ENCODE measurements at places on chromosomes 5 and 9. TPM values are rescaled to one million over a fixed set of nuclear protein-coding genes. Genes with fewer than 3 reads are reported as not detected.

DOCK8 gene
- total RNA-seq: 5.2 TPM

- no peak for DNase-seq
These were observed 50.8 kb upstream of the PCSK1 start for GRCh38 chr5:96483878-96484277.

TLX3 gene
- not detected for total RNA-seq

DNA sequence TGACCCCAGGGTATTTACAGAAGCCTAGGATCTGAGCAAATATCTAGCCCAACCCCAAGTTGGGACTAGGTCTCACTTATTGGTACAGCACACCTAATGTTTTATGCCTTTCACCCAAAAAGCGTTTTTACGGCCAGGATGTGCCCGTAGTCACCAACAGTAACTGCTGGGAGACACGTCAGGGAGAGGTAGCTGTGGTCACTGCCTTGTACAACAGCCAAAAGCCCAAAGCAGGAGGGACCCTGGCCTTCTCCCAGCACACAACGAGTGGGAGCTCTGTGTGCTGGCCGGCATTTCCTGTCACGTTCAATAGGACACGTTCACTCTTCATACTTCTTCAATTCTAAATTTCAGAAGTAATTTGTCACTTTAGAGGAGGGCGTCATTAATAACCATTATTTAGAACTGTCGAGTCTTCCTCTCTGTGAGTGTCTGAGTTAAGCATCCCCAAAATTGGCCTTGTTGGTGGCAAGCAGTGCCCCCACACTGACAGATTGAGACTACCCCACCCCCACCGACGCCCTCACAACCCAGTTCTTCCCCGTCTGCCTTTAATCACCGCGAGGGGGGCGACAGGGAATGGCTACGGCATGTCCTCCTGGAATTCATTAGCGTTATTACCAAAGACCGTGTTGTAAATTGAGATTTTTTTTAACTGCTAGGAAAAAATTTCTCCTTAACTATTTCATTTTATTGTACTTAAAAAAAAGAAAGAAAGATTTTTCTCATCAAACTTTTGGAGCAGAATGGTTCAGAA, 80.7 kb downstream of the MVB12B start:
- DNase-seq: no peak

DNA sequence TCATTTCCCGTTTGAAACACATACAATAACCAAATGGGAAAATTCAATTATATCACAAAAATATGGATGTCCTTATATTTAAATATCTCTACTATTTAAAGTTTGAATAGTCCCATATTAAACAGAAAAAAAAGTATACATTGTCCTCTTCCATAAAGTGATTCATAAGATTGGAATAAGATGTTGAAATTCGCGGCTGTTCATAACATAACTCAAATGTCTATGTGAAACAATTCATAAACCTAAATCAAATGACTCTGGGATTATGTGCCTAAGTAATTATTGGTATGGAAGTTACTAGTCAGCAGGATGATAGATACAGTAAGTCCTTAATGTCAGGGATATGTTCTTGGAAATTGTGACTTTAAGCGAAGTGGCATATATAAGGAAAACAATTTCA, 3.9 kb upstream of the EFNA5 start:
- DNase-seq: no peak

DNA sequence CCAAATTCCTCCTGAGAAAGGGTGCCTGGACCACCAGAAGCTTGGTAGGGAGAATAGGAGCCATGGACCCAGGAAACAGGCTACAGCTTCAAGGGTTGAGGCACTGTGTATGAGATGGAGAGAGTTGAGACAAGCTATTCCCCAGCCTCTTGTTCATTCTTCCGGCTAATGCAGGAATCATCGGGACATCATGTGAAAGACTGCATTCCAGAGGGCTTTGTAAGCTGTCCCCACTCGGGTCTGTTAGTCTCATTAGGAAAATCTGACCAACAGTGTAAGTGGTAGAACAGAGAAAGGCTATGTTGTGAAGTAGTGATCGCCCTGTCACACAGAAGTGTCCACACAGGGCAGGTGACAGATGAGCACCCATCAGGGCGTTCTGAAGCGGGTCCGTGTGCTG, 81.4 kb downstream of the GABBR2 start:
- no peak for DNase-seq

ACOT12 gene
- not detected for total RNA-seq

- DNase-seq: no peak
These were observed 184.5 kb downstream of the EBF1 start for GRCh38 chr5:158915216-158915615.

LRRC19 gene
- total RNA-seq: not detected

GRCh38 chr9:38229104-38229500, 160.1 kb upstream of the SHB start:
- no peak for DNase-seq

GBGT1 gene
- total RNA-seq: 15.5 TPM

DNA sequence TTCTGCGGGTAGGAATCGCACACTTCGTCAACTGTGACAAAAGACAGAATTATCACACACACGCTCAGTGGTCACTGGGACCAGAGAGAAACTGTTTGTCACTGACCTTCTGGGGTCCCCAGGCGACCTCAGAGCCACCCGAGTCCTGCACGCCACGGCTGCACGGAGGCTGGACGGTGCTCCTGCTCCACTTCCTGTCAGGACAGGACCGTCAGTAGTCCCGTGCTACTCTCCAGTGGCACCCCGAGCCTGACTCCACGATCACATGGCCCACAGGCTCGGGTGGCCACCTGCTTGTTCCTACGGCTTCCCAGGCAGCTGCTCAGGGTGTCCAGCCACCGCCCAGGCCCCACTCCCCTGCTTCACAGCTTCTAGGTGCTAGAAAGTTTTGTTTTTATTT, 17.9 kb downstream of the MRNIP start:
- no peak for DNase-seq

EMB gene
- total RNA-seq: 6.7 TPM

DNA sequence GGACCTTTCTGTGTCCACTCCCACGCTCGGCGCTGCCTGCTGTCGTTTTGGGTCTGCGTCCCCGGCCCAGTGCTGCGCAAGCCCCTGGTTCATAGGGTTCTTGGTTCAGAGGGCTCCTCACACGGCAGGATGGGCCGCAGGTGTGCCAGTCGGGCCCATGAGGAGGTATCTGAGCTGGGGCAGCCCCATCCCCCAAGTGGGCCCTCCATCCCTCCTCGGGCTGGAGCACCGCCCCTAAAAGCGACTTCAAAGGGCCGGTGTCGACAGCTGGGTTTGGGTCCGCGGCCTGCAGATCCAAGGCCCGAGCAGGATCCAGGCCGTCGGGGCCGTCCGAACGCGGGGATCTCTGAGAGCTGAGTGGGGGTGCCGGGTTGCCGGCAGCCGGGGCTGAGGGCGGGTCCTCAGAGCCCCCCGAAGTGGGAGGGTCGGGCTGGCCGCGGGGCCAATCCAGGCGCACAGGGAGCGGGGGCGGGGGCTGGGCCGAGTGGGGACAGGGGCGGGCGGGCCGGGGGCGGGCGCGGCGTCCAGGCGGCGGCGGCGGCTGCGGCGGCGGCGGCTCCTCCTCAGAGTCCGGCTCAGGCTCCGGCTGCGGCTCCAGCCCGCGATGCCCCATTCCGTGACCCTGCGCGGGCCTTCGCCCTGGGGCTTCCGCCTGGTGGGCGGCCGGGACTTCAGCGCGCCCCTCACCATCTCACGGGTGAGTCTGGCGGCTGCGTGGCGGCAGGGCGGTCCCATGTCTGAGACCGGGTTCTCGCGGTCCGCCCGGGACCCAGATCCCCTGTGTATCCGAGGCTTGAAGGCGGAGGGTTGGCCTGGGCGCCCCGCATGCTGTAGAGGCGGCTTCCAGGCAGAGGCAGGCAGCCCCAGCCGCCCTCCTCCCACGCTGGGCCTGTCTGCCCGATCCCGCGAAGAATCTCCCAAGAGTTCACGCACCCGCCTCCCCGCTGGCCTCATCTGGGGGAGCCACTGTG, at the start of gene PDLIM4:
Gene PDLIM4 (plus strand): TSS at position 566 of the 971 bp plus-strand sequence. CDS start 39 bp downstream, at position 605.
- DNase-seq: no peak

- no peak for DNase-seq
These were observed 117.9 kb downstream of the GADD45G start for GRCh38 chr9:89722712-89723111.

ZNF658 gene
- 4.3 TPM for total RNA-seq

LNPEP gene
- total RNA-seq: 60.0 TPM

PJA2 gene
- total RNA-seq: 80.7 TPM

IL13 gene
- not detected for total RNA-seq

- DNase-seq: no peak
These were observed 351.5 kb upstream of the TLE4 start for GRCh38 chr9:79220251-79220650.

SPATA31E1 gene
- total RNA-seq: not detected

GLRA1 gene
- not detected for total RNA-seq

DNA sequence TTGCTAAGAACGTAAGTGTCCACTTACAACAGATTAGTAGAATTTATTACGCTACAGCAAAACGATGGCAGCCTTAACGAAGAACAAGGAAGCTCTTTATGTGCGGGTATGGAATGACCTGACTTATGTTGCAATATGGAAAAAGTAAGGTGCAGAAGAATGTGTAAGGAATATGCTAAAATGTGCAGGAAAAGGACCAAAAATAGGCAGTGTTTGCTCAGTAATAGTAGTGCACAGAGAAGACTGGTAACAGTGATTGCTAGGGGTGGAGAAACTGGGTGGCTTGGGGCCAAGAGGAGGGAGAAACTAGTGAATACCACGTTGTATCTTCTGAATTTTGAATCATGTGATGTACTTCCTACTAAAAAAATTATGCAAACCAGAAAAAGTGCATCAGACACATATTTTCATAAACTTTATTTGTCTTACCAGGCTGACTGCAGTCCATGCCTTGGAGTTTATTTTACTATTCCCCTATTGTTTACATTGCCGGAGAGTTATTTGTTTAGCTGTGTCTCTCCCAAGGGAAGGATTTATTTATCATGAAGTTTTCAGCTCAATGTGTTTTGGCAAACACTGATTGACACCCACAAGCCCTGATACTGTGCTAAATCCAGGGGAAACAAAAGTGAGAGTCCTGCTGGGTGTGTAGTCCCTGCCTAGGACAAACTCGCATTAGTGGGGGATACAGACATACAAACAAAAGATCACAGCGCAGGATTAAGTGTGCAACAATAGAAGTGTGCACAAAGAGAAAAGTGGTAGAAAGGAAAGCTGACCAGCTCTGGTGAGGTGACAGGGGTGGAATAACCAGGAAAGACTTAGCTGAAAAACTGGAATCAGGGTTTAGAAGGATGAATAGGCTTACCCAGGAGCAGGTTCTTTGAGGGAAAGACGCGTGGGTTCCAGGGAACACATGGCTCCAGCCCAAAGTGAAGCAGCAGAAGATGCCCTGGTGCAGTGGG, 34.0 kb upstream of the ZNF484 start:
- DNase-seq: no peak

BRD9 gene
- total RNA-seq: 16.1 TPM

- no peak for DNase-seq
These were observed 92.8 kb upstream of the ACOT12 start for GRCh38 chr5:81486711-81487110.

WDR31 gene
- total RNA-seq: 2.3 TPM

DNA sequence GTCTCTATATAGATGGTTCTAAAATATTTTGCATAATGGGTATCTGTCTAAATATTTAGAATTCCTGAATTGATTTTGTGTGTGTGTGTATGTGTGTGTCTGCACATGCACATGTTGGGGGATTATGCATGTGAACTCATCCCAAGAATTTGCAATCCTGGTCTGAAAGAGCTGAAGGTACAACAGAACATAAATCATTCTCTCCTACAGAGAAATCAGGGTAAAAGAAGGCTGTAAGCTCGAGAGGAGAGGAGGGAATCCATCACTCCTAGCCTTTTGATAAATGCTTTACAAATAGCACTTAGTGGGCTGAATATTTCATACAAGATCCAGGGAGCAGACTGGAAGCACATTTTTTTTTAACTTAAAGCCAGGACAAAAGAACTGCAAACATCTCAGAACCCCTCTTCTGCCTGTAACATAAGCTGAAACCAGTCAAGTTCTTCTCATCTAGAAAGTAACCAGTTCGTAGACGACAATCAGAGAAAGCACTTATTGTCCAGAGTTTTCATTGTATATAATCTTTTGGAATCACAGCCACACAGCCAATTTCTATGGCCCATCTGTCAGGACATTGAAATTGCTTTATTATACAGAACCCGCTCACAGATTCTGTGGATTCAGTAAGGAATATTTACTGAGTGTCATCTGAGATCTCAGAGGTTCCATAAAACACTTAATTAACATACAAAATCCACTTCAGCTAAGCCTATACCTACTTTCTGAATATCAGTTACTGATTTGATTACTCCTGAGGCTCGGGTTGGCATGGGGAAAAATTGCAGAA, 541.4 kb upstream of the ZNF462 start:
- DNase-seq: no peak

DNA sequence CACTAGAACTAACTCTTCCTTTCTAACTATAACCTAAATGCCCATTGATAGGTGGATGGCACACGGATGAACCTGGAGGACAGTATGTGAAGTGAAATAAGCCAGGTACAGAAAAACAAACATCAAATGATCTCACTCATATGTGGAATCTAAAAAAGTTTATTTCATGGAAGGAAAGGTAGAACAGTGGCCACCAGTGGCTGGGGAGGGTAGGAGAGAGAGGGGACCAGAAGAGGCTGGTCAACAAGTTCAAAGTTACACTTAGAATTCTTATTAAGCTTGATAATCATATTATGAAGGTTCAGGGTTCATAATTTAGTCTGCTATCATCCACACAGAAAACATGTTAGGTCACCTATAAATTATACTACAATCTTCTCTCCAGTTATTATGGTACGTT, 107.6 kb upstream of the SLC12A2 start:
- no peak for DNase-seq

PAX5 gene
- total RNA-seq: 0.59 TPM

DNA sequence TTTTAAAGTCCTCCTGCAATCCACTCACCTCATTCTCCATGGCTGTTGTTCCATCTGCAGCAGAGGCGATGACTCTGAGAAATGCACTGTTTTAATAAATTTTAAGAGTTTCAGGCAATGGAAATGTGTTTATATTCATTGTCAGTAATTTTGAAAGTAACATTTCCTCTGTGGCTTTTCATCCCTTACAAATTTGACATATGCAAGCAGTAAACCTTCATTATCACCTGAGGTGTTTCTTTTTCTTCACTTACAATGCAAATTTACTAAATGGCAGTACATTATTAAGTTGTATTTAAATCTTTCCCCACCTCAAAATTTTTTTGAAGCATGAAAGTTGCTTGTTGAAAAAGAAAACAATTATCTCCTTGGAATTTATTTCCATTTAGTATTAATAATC, 136.9 kb downstream of the DIRAS2 start:
- DNase-seq: no peak

- no peak for DNase-seq
These were observed 44.8 kb downstream of the NLN start for GRCh38 chr5:65766781-65767180.

- no peak for DNase-seq
These were observed 32.6 kb upstream of the TTLL11 start for GRCh38 chr9:122125509-122126330.
